Activated T-helper 1 cell treated with anti-CD3 and anti-CD28 coated beads, Interleukin-2, amount 50 U/mL, for 16 hours (primary cell): ENCODE measurements at places on chromosomes 11 and 22.

- DNase-seq: no peak
Observed at GRCh38 chr22:47647720-47648119, 885.3 kb downstream of the TBC1D22A start.

DNA sequence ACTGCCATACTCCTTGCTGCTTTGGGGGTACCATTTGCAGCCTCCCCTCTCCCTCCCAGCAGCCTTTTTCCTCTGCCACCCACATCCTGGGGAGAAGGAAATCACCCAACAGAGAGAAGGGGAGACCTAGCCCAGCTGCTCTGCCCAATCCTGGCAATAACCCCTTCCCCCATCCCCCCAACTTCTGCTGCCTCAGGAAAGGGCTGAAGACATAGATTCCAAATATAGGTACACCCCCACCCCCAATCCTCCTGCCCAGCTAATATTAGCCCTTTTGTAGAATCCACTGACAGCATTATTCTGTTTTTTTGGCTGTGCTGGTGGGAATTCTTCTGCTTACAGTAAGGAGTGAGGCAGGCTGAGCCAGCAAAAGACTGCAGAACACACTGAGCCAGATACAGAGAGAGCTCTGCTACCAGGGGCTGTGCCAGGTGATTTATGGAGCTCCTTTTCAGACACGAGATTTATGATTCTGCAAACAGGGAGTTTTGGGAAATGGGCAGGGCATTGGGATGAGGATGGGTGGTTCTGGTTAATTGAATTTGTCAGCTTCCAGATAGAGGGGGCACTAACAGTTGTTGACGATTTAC, 164.0 kb downstream of the TENM4 start:
- DNase-seq: no peak

DNA sequence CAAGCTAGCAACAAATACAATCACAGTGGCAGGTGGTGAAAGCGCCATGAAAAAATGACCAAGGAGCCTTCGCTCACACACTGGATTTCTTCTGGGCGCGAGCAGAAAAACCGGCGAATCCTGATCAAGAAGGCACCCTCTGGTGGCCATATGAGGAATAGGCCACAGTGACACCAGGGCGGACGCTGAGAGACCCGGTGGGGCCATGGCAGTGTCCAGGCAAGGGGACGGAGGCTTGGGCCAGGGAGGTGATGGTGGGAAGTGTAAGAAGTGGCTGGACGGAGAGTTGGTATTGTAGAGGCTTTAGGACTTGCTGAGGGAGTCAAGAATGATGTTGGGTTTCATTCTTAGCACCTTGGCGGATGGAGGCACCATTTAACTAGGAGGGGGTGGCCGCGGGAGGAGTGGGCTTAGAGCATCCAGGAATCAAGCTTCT, 16.9 kb upstream of the RAC2 start:
- no peak for DNase-seq

DNA sequence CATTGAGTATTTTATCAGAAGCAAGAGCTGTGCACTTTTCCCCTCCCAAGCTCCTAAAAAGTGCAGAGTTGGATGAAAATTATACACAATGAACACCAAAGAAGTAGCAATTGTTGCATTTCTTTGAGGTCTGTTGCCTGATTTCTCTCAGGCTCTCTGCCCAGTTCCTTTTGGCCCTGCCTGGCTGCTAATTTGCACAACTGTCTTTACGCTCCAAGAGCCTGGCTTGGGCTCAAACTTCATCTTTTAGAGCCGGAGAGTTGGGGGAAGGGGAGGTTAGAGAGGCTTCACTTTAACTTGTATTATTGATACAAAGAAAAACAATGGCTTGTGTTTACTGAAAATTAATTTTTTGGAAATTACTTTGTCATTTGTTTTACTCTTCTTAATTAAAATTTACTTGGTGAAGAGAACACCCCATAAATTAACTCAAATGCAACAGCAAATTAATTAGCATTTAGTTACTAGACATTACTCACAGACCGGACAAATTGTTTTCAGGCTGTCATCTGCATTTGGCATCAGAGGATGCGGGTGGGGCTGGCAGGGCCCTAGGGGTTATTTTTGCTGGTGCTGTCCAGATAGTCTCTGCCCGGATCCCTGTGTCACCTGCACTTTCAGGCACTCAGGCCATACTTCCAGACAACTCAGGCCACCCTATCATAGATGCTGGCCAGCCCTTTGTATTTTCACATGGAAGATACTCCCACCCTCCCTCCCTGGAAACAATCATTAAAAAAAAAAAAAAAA, 407.3 kb downstream of the NXPE2 start:
- no peak for DNase-seq

DNA sequence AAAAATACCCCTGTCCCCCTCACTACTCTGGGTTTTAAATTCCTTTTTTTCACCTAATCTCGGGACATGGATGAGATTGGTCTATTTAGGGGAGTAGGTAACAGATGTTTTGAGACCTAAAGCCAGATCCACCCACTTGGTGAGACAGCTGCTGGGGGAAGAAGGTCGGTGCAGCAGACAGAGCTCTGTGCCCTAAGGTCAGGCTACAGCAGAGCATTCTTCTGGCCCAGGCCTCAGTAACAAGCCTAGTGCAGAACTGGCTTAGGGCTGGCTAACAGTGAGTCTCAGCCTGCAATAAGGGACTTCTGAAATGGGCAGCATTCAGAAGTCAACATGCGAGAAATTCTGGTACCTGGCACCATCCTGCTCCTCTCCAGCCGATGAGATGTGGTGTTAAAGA, 444.9 kb upstream of the KIRREL3 start:
- DNase-seq: no peak

DNA sequence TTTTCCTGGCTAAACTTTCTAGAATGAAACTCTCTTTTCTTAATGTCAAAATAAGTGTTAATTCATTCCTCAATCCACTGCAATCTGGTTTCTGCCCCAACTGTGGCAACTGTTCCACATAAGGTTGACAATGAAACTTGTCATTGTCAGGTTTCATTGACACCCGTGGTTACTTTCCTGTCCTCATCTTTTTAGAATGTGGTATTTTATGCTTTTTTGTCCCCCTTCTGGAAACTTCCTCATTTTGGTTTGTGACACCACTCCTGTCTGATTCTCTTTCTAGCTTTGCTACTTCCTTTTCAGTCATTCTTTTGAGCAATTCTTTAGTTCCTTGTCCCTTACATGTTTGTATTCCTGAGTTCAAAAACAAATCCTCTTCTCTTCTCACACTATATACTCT, 7.5 kb upstream of the PDE3B start:
- no peak for DNase-seq

DNA sequence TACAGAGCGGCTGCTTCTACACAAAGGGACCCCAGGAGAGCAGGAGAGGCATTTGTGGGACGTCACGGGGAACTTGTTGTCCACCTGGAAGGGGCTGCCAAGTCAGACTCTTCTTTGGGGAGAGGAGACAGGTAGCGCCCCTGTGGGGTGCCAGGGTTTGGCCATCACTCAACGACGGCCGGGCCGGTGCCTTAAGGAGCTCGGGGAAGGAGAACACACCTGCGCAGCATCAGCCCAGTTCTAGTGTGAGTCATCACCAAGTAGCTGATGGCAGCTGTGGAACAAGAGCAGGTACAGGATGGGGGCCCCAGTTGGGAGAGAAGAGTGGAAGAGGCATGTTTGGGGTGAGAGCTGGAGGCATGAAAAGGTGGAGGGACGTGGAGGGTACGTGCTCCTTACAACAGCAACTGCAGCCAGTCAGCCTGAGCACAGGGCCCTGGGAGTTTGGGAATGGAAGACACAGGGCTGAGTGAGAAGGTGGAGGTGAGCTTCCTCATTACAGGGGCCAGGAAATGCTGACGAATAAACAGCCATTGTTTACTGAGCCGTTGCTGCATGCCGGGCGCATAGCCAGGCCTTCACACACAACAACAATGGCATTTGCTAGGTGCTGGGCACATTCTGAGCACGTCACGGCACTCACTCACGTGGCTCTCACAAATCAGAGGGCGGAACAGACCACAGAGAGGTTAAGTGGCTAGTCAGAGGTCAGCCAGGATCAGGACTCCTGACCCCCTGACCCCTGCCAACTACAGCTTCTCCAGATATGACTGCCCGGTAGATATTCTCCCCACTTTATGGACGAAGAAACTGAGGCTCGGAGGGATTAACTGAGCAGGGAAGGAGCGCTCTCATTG, 29.1 kb upstream of the TP53I11 start:
- DNase-seq: no peak

GRCh38 chr11:10304495-10305261, at the start of gene ADM:
TSS of gene ADM (plus strand) at chr11:10305073. CDS start at chr11:10305701, 628 bp downstream.
- DNase-seq: no peak

DNA sequence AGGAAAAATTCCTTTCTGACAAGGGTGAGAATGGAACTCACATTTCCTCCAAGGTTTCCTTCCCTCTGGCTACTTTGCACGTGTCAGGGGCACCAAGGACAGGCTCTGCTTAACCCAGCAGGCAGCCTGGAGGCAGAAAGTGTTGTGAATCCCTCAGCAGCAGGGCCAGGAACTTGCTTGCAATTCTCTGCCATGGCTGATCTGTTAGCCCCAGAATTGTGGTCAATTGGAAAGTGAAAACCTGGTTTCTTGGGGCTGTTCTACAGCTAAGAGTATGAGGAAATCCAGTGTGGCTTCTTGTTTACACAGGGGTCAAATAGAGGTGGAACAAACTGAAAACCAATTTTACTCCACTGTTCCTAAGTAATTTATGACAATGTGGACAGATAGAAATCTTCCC, 38.3 kb upstream of the CEP295 start:
- no peak for DNase-seq

DNA sequence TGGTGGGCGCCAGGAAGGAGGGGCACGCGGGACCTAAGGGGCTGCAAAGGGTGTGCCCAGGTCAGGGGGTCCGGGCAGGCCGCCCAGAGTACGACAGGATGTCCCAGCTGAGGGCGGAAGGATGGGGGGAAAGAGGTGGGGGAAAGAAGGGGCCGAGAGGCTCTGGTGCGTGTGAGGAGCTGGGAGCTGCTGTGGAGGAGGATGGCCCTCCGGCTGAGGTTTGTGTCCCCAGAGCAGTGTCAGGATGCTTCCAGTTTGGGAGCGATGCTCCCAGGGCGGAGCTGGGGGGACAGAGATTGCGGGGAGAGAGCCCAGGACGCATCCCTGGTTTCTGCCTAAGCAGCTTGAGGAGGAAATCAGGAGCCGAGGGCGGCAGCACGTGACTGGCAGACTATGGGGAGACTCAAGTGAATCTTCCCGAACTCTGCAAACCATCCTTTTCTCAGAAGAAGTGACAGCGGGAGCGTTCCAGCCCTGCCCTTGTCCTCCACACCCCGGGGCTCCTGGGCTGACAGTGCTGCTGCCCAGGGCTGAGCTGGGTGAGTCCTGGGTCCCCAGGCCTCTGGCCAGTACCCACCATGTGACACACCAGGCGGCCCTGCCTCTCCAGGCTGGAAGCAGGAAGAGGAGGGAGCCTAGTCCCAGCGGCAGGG, 19.7 kb upstream of the TTLL12 start:
- no peak for DNase-seq

DNA sequence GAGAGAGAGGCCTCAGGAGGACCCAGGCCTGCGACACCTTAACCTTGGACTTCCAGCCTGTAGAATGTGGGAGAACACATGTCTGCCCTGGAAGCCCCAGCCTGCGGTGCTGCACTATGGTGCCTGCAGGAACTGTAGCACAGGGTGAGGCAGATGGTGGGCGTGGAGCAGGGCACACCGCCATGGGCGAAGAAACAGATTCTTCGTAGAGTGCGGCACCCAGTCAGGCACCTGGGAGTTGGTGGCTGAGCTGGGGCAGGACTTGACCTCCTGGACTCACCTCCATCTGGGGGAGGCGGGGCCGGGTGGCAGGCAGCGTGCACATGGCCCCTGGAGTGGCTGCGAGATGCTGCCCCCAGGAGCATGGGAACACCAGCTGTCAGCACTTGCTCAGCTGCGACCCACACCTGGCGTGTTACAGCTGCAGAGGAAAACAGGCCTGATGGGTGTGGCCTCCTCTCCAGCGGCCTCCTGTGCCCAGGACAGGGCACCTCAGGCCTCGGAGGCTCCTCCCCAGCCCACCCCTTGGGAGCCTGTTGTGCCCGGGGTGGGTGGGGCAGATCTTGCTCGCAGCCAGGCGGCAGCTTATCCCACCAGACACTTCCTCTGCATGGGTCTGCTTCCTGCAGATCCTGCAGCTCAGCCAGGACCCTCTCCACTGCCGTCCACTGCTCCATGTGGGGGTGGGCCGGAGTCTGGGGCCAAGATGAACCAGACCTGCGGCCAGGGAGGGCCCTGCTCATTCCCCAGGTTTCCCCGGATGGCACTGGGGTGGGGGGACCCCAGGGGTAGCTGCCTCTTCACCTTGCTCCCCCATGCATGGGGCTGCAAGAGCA, 80.4 kb downstream of the MYEOV start:
- no peak for DNase-seq

DNA sequence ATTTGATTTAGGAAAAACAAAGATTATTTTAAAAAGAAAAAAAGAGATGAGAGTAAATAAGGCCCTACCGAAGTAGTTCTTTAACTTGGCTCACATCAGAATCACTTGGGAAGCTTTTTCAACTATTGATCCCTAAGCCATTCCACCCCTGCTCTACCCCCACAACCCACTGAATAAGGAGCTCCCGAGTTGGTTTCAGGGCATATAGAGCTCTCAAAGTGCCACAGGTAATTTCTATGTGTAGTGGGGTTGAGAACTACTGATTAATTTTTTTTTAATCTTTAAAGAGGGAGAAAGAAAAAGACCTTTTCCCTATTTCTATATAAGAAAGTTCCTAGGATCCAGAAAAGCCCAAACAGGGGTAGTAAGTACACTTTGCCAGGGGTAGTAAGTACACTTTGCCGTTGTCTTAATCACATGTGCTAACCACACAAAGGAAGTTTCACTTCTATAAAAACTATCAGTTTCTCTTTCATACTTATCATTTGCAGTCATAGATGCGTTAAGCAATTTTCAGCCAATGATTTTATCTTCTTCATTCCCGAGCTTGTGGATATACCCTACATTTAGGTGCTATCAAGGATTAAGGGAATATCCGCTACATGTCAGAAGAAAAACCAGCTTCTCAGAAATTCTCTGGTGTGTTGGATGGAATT, 108.4 kb upstream of the ZC3H12C start:
- no peak for DNase-seq

- no peak for DNase-seq
Observed at GRCh38 chr11:119844808-119845207, 115.8 kb upstream of the NECTIN1 start.

GRCh38 chr11:132579136-132579535, 953.2 kb downstream of the OPCML start:
- no peak for DNase-seq

DNA sequence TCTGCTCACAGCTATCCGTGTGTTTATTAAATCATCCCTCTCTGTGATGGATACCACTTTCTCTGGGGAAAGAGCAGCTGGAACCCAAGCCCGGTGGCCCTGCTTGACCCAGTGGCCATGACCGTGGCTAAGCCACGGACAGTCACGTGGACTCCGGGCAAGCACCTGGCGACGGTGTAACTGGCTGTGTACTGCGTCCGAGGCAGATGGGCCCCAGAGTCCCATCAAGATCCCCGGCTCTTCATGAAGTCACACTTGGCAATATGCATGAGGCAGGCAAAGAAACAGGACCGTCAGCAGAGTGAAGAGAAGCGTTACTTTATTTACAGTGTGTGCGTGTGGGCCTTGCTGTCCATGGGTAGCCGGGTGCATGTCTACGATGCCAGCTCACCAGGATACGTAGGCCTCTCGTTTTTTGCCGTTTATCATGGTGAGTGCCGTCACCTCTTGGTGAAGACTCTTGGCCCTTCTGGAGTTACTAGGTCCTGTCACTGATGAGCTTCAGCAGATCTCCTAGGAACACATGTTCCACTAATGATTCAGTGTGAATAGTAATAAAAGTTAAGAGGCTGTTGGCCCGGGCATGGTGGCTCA, 366.3 kb downstream of the TBC1D22A start:
- no peak for DNase-seq

GRCh38 chr22:16601437-16602223, 9.0 kb upstream of the CCT8L2 start:
- DNase-seq: no peak

- DNase-seq: peak; percentile 57
Observed at GRCh38 chr22:17785185-17786184, 11.2 kb upstream of the BID start.
